Right lobe of liver (tissue), 6 donors: ENCODE measurements at places on chromosomes 4 and X.

GRCh38 chr4:749698-750666, 44.4 kb downstream of the PCGF3 start:
- H3K27me3 ChIP-seq: no peaks in the 10 kb centered on the region
- H3K4me1 ChIP-seq: no peaks in the 10 kb centered on the region
- no peak overlapping the region for H3K27ac ChIP-seq
- peak; percentile 63 for DNase-seq
- no peaks in the 10 kb centered on the region for H3K36me3 ChIP-seq
- no peak overlapping the region for H3K4me3 ChIP-seq

- no peak for DNase-seq
- H3K36me3 ChIP-seq: no peaks in the 10 kb centered on the region
- H3K4me3 ChIP-seq: no peak overlapping the region
- H3K27me3 ChIP-seq: no peaks in the 10 kb centered on the region
- H3K27ac ChIP-seq: peak overlapping the region; percentile 34
Measured at GRCh38 chr4:113467581-113467980, 294.0 kb downstream of the CAMK2D start.

DNA sequence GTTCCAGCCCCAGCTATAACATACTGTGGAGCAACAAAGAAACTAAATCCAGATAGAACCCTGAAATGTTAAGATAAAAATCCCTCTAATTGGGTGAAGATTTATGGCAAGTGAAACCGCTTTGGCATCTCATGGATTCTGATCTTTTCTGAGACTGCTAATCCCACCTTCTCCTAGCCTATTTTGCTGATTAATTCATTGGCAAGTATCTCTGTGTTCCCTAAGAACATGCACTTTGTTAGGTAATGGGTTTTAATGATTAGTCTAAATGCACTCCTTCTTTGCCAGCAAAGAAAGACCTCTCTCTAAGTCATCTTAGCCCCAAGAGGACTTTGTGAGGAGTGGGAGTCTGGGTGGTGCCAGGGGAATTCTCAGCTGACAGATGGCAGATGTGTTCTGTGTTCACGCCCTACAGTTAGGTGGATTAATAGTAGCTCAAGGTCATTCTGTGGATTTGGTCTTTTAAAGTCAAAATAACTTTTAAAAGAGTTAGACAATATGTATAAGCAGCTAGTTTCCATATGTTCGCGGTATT, 171.3 kb downstream of the UNC5C start:
- no peaks in the 10 kb centered on the region for H3K4me1 ChIP-seq
- H3K36me3 ChIP-seq: no peaks in the 10 kb centered on the region
- H3K4me3 ChIP-seq: no peak overlapping the region
- DNase-seq: no peak

GRCh38 chr4:52091801-52092200, 40.7 kb downstream of the SPATA18 start:
- no peaks in the 10 kb centered on the region for H3K4me1 ChIP-seq
- H3K4me3 ChIP-seq: no peak overlapping the region
- DNase-seq: no peak

- H3K4me3 ChIP-seq: no peak overlapping the region
- no peaks in the 10 kb centered on the region for H3K4me1 ChIP-seq
- H3K27ac ChIP-seq: no peak overlapping the region
- H3K27me3 ChIP-seq: no peaks in the 10 kb centered on the region
- H3K36me3 ChIP-seq: no peaks in the 10 kb centered on the region
Measured at GRCh38 chr4:152283801-152284470, 252.0 kb downstream of the FBXW7 start.
